Right kidney (tissue), 9 donors: ENCODE measurements at places on chromosomes 3 and 15.

- DNase-seq = no peak
Measured at GRCh38 chr3:60948488-60948887, 302.8 kb downstream of the FHIT start.

- no peak for DNase-seq
Measured at GRCh38 chr3:112550859-112551258, 10.9 kb downstream of the ATG3 start.

- DNase-seq = no peak
Measured at GRCh38 chr15:30985081-30985531, 6.3 kb downstream of the MTMR10 start.

DNA sequence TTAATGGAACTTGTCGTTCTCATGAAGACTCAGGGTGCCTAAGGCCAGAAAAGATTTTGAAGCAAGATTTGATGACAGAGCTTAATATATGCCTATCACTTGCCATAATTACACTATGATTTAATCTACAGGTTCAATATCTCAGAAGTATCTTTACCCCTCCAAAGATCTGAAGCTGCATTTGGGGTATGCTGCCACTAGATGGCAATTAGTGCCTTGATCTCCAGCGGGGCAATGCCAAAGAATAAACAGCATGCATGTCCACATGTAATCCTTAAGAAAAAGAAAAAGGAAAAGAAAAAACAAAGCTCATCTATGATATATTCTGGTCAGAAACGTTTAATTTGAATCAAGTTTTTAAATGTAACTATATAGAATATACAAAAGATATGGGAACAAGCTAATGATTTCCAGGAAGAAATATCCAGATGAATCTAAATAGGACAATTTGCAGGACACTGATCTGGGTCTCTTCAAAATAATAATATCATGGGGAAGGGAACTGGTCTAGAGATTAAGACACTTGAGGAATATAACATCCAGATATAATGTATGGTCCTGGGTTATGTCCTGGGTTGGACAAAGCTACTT lies 55.0 kb upstream of the SOX14 start:
- no peak for DNase-seq

- no peak for DNase-seq
Measured at GRCh38 chr3:37310666-37311050, 136.3 kb upstream of the LRRFIP2 start.

GRCh38 chr15:80815106-80815505 lies 35.9 kb downstream of the CEMIP start:
- no peak for DNase-seq

GRCh38 chr3:189625572-189625971 lies 5.6 kb upstream of the TP63 start:
- DNase-seq = no peak

GRCh38 chr3:135706758-135707375 lies 258.7 kb upstream of the PPP2R3A start:
- no peak for DNase-seq

- DNase-seq = no peak
Measured at GRCh38 chr15:23072633-23073032, 33.3 kb upstream of the TUBGCP5 start.

DNA sequence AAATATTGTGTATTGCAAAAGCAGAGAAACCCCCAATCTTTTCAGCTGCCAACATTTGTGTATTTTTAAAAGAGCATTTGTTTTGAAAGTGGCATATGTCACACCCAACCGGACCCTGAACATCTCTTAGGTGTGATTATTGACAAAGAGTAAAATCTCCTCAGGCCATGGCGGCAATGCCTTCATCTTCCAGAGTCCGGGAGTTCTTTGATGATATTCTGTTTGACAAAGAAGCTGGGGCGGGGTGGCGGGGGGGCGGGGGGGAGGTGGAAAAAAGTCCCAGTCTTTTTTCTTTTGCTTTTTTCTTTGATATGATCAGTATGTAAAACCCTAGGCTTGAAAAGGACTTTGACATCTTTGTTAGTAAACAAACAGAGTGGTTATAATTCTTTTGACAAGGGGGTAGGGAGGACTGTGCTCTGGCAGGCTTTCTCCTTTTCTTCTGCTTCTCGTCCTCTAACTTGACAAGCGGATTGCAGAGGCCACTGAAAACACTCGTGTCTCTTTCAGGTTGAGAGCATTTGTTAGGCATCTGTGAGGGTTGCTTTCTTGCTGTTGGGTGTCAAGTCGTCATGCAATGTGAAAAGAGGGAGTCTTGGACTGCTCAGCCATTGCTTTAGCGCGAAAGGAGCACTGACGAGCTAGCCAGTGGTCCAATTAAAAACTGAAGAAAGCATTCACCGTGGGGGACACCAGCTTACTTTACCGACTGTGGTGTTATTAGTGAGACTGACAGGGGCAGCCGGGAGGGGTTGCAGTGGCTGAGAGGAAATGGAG lies 243.2 kb downstream of the NSUN3 start:
- DNase-seq = no peak
